ENCODE measurements at places on chromosomes 12 and 14.

DNA sequence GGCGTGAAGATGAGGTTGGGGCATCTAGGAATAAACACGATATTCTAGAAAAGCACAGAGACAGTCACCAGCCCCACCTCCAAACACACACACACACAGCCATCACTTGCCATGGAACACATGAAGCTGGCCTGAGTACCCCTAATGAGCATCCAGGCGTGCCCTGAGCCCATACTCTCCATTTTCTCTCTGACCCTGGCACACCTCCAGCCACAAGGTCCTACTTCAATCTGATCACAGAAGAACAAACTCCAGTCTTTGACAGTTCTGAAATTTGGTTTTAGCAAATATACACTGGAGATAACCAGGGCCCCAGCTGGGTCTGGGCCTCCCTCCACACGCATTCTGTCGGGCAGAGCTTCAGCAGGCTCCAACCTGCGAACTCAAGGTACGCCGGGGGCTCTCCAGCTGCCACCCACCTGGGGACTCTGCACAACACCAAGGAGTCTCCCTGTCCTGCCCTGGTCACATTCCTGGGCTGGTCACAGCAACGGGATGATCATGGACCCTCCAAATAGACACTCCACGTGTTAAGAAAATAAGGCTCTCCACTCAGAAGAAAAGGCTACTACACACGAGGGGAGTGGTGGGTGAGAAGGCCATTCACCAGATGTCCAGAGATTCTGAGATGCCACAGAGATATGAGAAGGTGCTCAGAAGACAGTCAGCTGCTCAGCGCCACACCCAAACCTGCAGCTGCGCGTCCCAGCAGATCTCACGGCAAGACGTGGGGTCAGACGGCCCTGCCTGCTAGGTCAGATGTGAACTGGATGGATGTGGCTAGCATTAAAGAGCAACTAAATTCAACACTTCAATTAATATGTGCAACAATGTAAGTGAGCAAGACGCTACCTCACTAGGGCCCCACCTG, 57.0 kb upstream of the PNMA1 start:
- DNase-seq: no peak

- DNase-seq: no peak
Observed at GRCh38 chr14:91464615-91465205, 45.4 kb downstream of the PPP4R3A start.

- no peak for DNase-seq
Observed at GRCh38 chr12:43540470-43540869, 11.5 kb downstream of the ADAMTS20 start.

DNA sequence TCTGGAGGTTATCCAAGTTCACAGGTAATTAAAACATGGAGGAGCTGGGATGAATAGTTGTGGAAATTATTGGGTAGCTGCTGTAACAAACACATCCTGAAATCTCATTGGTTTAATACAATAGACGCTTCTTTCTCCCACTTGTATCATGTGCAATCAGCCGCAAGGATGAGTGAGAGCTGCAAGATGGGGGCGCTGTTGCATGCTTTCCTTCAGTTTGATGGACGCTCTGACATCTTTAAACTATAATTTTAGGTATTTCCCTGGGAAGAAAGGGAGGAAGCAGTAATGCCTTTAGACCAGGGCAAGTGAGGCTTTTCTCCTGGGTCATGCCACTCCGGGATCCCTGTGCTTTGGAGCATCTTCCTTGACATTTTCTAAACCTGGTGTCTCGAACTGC, 178.7 kb downstream of the PAWR start:
- DNase-seq: no peak

- DNase-seq: no peak
Observed at GRCh38 chr14:46256381-46256780, 395.2 kb downstream of the RPL10L start.

DNA sequence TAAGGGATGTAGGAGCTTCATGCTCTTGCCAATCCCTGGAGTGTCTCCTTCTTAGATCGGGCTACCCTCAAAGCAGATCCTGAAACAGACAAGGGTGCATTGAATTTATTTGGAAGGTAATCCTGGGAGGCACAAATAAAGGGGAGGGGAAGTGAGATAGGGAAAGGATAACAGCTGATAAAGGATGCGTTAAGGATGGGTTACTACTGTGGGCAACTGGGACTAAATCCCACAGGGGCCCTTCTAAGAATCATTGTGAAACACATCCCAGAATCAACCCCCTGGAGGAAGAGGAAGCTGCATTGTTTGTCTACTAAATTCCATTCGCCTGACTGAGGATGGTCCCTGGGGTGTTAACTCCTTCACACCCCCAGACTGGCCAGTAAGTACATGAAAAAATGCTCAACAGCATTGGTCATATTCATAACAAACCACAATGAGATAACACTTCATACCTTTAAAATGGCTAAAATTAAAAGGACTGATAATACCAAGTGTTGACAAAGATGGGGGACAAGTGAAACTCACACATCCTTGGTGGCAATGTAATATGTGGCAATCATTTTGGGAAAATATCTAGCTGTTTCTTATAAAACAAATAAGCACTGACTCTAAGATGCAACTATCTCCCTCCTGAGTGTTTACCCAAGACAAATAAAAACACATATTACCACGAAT, 37.0 kb upstream of the CMKLR1 start:
- DNase-seq: no peak

- DNase-seq: no peak
Observed at GRCh38 chr14:37122288-37122687, 50.1 kb downstream of the SLC25A21 start.

DNA sequence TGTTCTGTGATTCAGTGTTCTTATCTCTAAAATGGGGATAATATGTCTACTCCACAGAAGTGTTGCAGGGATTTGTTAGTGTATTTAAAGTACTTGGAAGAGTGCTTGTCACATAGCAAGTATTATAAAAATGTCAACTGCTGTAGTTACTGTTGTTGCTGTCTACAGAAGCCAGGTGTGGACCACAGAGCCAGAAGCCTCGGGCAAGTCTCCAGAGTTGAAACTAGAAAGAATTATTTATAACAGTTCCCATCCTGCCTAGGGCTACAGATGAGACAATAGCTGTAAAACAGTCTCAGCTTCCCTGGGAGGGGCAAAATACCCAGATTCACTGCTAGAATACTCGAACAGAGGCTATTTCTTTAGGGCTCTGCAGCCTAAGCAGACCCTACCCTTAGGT, 55.4 kb upstream of the FUT8 start:
- DNase-seq: no peak

DNA sequence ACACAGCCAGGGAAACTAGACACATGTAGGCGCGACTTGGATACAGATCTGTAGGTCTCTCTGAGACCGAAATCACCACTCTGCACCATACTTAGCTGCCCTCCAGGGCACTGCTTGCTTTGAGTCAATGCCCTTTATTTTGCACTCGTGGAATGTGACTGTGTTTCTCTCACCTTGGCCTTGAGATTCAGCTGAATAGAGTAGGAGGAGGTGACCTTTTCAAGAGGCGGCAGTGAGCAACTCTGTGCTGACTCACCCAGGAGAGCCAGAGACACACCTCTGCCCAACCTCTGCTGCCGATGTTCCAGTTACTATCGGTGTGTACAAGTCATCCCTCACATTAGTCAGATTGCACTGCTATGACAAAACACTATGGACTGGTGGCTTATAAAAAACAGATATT, 583.4 kb downstream of the VRK1 start:
- DNase-seq: no peak

Measured in stromal cell of bone marrow (primary cell).